ENCODE measurements at places on chromosomes 12 and 14.
A peak's percentile ranks its signal among the peaks of the same experiment; 100 is the strongest.

DNA sequence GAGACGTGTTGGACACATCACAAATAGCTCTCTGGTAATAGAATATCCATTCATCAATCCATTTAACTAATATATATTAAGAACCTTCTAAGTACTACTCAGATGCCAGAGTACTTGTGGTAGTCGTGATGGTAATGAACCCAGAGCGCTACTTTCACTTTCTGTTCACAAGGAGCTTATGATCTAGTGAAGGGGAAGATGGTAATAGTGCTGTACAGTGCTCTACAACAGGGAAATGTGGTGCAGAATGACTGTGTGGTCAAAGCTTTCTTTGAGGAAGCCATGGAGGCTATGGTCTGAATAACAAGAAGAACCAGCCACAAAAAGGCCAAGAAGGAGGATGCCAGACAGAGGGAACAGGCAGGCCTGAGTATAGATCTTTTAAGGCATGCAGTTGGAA lies 212.0 kb downstream of the PTPRO start:
- no peak for DNase-seq

GRCh38 chr14:67977434-67978034 lies 158.0 kb downstream of the RAD51B start:
- no peak for DNase-seq

DNA sequence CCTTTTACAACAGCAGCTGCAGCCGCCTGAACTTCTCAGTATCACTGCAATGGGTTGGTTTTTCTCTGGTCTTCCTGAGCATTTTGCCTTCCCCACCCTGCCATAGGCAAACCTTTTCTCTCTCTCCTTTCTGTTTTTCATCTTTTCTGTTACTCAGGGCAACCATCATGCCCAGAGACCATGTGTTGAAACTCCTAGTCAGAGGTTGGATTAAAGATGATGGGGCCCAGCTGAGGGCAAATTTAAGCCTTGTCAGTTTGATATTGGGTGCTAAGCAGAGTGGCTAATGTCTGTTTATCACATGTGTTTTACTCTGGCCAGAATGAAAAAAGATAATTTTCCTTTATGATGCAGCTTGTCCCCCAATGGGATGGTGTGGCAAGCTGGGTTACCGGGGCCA lies 107.9 kb upstream of the PMCH start:
- no peak for DNase-seq

GRCh38 chr12:67275380-67275913 lies 6.3 kb downstream of the CAND1 start:
- no peak for DNase-seq

DNA sequence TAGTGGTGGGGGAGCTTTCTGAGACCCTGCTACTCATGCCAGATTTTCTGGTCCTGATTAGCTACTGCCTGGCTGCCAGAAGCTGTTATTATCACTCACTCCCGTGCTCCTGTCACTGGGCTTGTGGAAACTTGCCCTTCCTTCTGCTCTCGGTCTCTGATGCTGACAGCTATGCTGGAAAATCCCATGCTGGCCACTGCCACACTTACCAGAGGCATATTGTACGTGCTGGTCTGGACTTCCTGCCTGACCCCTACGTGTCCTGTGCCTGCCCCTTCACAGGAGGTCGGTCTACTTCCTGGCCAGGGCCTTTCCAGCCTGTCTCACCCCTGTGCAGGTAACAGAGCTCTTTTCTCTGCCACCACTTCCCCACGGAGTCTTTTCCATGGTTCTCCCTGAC lies 149.4 kb upstream of the PLEKHG7 start:
- DNase-seq = peak; percentile 72

DNA sequence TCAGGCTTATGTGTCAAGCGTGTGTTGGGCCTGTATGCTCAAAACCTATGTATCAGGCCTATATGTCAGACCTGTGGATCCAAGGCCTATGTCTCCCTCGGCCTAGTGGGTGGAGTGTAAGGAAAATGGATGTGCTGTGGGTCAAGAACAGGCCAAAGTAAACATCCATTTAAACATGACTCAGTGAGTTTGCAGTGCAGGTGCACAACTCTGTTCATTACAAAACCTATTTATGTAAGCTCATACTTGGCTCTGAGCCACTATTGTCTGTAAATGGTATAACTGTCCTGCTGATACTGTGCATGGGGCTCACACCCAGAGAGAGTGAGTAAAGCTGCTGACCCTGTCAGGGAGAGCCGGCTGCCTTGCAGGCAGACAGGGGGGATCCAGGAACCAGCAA lies 249.7 kb upstream of the AVPR1A start:
- DNase-seq = no peak

DNA sequence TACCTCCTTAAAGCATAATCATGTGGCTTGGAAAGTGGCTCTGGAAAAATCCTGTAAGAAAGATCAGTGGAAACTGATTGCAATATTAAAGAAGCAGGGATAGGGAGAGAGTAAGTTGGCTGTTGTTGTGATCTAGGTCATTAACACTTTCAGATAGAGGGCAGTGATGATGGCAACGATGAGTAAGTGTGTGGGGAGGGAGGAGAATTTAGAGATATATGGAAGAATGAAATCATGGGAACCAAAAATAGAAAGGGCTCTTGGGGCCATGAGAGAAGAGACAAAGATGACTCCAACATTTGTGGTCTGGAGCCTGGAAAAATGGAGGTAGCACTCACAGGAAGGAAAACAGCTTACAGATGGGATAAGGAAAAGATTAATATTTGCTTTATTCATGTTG lies 23.3 kb downstream of the SNRPF start:
- DNase-seq = no peak

DNA sequence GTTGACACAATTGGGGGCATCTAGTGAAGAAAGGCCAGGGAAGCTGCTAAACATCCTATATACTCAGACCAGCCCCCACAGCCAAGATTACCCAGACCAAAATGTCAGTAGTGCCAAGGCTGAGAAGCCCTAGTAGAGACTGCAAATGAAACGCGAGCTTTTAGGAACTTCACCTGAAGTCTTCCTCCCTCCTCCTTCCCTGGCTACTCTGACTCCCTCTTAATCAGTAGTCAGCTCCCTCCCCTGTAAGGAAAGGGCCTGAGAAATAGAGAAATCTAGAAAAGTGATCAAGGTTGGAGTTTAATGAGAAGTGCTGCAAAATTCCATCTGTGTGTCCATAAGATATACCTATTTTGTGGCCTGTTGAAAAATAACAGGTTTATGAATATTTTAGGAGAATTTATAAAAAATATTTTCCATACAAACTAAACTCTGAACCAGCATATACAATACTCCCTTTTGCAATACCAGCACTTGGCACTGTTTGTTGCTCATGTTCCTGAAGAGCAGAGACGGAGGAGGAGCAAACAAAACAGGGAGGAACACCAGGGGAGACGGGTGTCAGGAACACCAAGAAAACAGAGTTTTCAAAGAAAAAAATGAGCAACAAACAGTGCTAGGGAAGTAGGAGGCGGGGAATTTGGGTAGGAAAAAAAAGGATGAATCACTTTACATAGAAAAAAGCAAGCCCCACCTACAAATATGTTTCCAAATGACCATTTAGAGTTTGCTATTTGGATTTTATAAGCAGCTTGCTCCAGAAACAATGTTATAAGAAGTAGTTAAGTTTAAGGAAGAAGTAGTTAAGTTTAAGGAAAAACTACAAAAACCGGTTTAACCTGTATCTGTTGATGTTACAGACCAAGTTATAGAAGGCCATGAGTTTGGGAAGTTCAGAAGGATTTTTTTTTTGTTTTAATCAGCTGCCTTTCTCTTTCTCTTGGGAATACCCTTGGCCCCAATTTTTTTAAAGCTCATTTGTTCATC lies 282.1 kb upstream of the GRIP1 start:
- DNase-seq = no peak

GRCh38 chr12:32455607-32456071 lies 56.3 kb downstream of the FGD4 start:
- peak; percentile 42 for DNase-seq

DNA sequence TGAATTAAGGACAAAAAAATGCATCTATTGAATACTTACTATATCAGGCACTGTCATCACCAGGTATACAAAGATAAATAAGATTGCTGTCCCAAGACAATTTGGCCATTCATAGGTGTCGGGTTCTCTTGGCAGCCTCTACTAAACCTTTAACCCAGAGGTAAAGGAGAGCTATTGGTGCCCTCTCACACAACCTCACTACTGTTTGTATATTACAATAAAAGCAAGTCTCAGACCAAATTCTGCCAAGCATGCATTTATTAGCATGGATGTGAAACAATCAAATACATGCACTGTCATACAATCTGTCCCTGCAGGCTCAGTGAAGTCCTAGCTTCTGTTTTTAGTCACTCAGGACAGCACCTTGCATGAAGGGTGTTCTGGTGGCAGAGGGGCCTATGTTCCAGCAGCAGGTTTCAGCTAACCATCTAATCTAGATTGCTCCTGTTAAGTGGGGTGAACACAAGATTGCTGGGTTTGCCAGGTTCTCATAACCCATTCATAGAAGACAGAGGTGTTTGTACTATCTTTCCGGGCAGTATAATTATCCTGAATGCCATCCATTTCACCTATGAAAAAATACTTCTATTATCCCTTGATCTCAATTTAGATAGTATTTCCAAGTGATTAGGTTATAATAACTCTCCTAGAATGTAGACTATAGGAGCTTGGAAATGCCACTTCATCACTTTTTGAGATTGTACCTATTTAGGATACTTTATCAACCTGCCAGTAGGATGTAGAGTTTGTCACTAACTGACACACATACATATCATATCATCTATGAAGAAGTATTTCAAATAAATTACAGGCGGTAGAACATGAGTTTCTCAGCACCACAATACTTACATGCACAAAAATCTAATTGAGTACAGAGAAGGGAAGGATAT lies 254.0 kb upstream of the KRR1 start:
- no peak for DNase-seq

DNA sequence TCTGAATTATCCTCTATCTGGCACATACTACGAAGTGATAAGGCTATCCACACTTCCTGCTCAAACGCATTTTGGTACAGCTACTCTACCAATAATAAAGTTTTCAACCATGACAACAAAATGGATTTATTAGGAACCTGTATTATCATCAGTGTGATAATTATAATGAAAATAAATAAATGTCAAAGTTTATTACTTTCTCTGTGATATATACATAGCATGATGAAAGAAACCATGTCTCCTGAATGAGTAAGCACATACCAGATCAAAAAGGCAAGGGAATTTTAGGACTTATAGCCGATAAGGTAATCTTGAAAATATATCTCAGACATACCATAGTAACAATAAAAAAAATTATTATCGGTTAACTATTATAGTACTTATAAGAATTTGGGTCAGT lies 61.1 kb downstream of the CPNE8 start:
- DNase-seq = no peak

GRCh38 chr12:115866909-115867525 lies 410.5 kb downstream of the MED13L start:
- DNase-seq = peak; percentile 26

DNA sequence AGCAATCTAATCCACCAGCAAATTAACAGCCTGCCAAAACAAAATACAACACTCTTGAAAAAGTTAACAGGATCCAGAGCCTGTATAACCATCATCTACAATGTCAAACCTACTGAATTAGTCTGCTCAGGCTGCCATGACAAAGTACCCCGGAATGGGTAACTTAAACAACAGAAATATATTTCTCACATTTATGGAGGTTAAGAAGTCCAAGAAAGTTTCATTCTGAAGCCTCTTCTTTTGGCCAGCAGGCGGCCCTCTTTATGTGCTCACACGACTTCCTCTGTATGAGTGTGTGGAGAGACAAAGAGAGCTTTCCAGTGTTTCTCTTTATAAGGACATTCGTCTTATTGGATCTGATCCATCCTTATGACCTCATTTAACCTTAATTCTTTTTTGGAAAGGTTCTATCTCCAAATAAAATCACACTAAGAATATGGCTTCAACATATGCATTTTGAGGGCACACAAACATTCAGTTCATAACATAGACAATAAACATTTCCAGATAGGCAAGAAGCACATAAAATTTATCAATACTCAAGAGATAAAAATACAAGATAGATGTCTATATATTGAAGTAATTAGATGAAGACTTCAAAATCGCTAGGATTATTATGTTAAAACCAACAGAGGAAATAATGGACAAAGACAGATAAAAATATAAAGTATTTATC lies 5.9 kb upstream of the RERG start:
- DNase-seq = peak; percentile 1

DNA sequence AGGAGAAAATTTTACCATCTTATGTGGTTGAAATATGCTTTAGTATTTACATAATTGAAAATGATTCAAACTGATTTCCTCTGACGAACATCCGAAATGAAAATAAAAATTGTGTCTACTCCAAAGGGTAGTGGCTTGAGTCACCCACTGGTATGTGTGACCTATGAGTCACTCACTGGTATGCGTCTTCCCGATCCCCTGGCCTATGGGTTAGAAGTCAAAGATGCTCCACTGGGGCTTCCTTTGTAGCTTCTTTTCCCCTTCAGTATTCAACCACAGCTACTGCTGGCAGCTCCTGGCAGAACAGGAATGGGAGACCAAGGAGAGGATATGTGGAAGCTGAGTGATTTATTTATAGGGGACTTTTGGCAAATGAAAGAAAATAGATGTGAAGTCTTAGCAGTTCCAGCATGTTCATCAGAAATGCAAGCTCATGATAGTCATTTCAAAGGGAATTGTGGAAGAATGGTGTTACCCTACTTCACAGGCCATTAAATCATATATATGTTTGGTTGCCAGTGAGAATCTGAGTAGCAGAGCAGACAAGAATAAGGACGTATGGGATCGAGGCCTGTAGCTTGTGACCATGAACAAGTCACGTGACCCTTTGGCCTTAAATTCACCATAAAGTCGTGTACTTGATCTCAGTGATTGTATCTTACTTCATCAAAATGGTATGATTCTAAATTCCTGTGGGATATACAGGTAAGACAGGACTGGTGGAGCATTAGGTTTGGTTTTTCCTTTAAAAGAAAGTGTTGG lies 108.3 kb downstream of the CRADD start:
- DNase-seq = peak; percentile 73

- DNase-seq = no peak
Measured at GRCh38 chr12:125528281-125528680, 463.0 kb downstream of the AACS start.

GRCh38 chr12:87020071-87020470 lies 763.9 kb upstream of the MGAT4C start:
- DNase-seq = peak; percentile 0

GRCh38 chr12:128586451-128587029 lies 237.2 kb downstream of the SLC15A4 start:
- DNase-seq = no peak

GRCh38 chr12:41465526-41465925 lies 277.4 kb downstream of the PDZRN4 start:
- no peak for DNase-seq

DNA sequence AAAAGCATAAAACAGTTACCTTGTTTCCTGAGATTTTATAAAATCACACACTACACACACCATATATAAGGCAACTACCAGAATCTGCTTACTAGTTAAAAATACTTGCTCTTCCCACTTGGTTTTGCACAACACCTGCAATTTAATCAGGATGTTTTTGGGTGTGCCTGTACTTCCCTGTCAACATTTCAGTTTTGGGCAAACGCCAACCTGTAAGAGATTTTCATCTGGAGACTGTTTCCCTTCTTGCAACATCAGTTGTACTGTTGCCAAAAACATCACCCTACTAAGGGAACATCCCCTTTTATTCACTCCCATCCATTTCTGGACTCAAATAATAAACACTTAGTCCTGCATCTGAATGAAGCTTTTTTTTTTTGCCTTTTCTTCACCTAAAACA lies 172.3 kb downstream of the DUSP6 start:
- no peak for DNase-seq

- DNase-seq = no peak
Measured at GRCh38 chr14:22845821-22846625, 9.6 kb downstream of the MMP14 start.

GRCh38 chr12:7042842-7043241 lies 17.7 kb upstream of the C1S start:
- peak; percentile 74 for DNase-seq

- no peak for DNase-seq
Measured at GRCh38 chr12:26455936-26456574, 260.7 kb downstream of the SSPN start.

Measured in HTR-8/SVneo (cell line).